ENCODE measurements at places on chromosomes 6 and 20. TPM values are rescaled to one million over a fixed set of nuclear protein-coding genes. Genes with fewer than 3 reads are reported as not detected.

Gene ZSCAN16
- 2.5 TPM for total RNA-seq

Gene DEFB113
- not detected for total RNA-seq

- no peak for DNase-seq
These were observed 64.3 kb upstream of the BTBD3 start for GRCh38 chr20:11853359-11853758.

- no peak for DNase-seq
These were observed 34.4 kb downstream of the SLC52A3 start for GRCh38 chr20:733861-734260.

- no peak for DNase-seq
These were observed 5.5 kb upstream of the NPBWR2 start for GRCh38 chr20:64112691-64113443.
